ENCODE measurements at places on chromosomes 1 and 21.

GRCh38 chr1:177869586-177869985 lies 100.3 kb downstream of the SEC16B start:
- no peak for DNase-seq

- DNase-seq: no peak
Measured at GRCh38 chr1:105865546-105865945, 1190.9 kb upstream of the PRMT6 start.

DNA sequence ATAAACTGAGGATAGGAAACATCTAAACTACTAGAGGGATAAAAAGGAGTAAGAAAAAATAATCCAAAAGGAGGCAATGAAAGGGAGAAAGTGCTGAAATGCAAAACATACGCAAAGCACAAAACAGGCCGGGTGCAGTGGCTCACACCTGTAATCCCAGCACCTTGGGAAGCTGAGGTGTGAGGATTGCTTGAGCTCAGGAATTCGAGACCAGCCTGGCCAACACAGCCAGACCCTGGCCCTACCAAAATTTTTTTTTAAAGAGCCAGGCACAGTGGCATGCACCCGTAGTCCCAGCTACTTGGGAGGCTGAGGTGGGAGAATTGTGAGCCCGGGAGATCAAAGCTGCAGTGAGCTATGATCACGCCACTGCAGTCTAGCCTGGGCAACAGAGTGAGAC lies 10.5 kb downstream of the SPOCD1 start:
- DNase-seq: no peak

GRCh38 chr1:231855361-231855760 lies 228.8 kb downstream of the DISC1 start:
- DNase-seq: no peak

DNA sequence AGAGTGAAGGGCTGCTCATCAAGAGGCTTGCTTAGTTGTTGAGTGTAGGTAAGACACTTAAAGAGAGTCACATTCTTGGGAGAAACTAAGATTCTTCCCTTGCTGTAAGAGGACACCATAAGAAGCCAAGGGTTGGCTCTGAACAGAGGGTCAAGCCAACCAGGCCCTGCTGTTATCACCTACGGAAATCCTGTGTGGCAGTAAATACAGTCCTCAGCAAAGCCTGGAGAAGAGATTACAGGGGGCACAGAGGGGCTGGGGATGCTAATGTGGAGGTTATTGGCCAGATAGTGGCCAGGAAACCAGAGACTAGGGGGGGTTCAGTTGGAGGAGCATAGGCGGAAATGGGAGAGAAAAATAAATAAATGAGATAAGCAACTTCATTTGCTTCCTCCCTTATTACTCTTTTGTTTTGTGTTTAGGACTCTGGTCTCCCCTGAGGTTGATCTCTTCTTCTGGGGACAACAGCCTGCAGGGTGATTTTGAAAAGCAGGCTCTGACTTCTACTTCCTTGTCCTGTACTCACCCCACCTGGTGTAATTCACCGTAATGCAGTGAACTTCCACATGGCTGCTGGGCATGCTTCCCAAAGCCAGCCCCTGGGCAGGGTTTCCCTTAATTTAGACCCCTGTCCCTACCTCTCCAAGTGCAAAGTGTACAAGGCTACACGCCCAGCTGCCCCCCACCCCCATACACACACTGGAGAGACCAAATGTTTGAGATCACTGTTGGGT lies 40.9 kb downstream of the MTARC1 start:
- no peak for DNase-seq

DNA sequence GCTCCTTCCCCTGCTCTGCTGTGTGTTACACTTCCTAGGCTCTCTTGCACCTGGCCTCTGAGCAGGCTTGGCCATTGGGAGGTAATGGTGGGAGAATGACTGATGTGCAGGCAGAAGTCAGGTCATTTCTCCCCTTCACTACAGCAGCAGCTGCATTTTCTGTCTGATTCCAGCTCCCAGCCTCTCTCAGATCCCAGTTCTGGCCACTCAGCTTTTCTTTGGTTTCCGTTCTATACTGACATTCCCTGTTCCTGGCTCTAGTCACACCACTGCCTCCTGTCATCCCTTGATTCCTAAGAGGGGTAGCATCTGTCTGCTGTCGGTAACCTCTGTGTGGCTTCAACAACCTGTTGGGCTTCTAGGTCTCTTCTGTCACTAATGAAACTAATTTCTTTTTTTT lies 127.7 kb upstream of the HOOK1 start:
- no peak for DNase-seq

GRCh38 chr1:200448034-200448762 lies 38.4 kb upstream of the ZNF281 start:
- peak; percentile 63 for DNase-seq

DNA sequence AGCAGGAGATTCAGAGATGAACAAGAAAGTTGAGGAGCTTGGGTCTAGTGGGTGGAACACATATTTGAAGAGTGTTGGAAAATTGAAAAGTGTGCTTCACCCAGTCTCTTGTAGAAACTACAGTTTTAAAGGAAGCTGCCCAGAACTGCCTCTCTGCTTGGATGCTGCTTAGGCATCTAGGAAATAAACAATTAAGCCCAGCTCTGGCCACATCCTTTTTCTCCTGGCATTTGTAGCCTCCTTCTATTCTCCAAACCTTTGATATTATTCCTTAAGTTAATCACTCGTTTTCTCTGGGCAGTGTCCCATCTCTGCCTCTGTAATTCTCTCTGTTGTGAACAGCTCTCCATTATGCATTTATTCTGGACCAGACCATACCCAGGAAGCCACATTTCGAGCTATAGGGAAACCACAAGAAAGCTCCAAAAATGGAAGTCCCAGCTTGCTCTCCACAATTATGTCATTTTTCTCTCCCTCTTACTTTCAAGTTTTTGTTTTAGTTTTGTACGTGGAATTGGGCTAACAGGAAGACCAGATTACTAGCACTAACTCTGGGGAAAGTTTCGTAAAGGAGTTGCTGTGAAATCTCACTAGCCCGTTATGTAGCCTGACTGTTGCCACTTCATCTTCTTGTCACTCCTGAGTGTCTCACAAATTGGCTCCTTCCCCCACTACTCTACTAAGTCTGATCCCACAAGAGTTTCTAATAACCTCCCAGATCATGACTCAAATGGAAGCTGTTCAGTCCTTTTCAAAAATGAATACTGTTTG lies 102.2 kb downstream of the NTMT2 start:
- no peak for DNase-seq

- no peak for DNase-seq
Measured at GRCh38 chr1:245687152-245687635, 532.4 kb downstream of the KIF26B start.

GRCh38 chr1:63328781-63329180 lies 6.4 kb downstream of the FOXD3 start:
- DNase-seq: no peak

GRCh38 chr1:91731815-91732214 lies 154.1 kb downstream of the TGFBR3 start:
- peak; percentile 17 for DNase-seq

- DNase-seq: no peak
Measured at GRCh38 chr1:155186067-155186793, 12.6 kb downstream of the TRIM46 start.

DNA sequence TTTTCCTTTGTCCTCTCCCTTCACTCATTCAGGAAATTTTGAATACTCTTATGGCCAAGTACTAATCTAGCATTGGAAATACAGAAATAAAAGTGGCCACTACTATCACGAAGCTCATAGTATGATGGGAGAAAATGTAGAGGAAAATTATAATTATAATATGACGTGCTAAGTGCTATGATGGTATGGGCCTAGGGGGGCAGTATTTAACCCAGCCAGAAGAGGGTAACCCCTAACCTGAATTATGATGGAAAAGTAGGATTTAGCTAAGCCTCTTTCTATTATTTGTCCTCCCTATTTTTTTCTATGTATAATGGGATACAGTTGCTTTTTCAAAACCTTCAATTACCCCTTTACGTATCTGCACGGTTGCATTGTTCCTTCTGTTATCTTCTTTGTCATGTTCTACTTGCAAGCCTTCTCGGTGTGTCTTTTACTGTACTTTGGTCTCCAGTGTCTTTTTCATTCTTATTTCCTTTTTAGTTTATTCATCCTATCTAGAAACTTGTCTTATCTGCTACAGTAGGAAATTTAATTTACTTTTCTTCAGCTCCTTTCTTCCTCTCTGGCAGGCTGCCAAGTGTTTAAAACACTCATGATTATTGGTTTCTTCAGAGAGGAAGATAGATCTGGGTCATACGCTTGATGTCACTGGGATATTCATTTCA lies 88.8 kb upstream of the GPR52 start:
- DNase-seq: no peak

- no peak for DNase-seq
Measured at GRCh38 chr1:41711581-41711980, 207.1 kb downstream of the HIVEP3 start.

GRCh38 chr1:23421343-23421742 lies 3.2 kb downstream of the TCEA3 start:
- DNase-seq: no peak

DNA sequence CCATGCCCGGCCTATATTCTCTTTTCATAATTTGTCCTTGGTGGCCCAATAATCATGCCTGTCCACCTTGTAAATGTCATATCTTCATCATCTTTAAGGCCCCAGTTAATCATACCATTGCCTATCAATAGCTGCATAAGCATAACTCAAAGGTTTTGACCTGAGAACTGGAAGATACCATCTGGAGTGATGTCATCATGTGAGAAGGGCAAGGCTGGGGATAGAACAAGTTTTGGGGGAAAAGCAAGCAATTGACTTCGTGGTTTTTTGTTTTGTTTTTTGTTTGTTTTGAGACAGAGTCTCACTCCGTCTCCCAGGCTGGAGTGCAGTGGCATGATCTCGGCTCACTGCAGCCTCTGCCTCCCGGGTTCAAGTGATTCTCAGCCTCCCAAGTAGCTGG lies 6.2 kb downstream of the UBIAD1 start:
- DNase-seq: no peak

GRCh38 chr1:201154389-201155165 lies at the start of gene TMEM9:
Gene TMEM9 (minus strand): TSS chr1:201154474. CDS start chr1:201153923, 551 bp downstream.
- peak; percentile 99 for DNase-seq

DNA sequence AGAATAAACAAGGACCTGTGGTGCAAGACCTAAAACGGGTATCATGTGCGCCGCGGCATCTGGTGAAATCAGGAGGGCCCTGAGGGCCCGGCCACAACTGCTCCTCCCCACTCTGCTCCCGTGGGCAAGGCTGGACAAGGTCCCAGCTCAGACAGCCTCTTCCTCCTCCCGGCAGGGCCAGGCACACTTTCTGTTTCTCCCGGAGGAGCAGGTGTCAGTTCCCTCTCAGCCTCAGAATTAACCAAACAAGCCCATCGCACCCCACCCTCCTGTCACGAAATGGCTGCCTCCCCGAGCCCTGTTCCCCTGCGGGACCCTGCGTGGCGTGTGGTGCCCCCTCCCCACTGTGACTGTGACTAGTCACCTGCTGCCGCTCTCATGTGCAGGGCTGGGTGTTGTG lies 15.2 kb downstream of the PTTG1IP start:
- no peak for DNase-seq

- no peak for DNase-seq
Measured at GRCh38 chr21:18138507-18138906, 106.1 kb upstream of the CHODL start.

- no peak for DNase-seq
Measured at GRCh38 chr1:155083865-155084721, 5.5 kb downstream of the EFNA3 start.

- no peak for DNase-seq
Measured at GRCh38 chr1:200034262-200034557, 6.7 kb downstream of the NR5A2 start.

GRCh38 chr21:43665879-43666278 lies 6.5 kb downstream of the RRP1B start:
- DNase-seq: no peak

GRCh38 chr1:18836654-18837053 lies 22.8 kb downstream of the TAS1R2 start:
- DNase-seq: no peak

GRCh38 chr1:46558141-46558963 lies 6.9 kb upstream of the KNCN start:
- no peak for DNase-seq

DNA sequence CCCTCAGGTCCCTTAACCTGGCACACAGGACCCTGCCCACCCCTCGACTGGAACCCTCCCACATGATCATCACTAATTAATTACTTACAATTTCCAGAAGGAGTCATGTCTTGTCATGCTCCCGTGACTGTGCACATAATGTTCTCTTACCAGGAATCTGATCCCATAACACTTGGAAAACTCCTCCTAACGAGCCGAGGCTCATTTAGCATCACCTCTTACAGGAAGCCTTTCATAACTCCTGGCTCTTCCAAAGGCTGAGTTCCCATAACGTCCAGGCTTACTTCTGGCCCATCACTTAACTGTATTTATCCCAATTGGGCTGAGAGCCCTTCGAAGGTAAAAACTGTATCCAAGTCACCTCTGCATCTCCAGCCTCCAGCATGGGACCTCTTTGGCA lies 147.9 kb upstream of the JUN start:
- DNase-seq: no peak

DNA sequence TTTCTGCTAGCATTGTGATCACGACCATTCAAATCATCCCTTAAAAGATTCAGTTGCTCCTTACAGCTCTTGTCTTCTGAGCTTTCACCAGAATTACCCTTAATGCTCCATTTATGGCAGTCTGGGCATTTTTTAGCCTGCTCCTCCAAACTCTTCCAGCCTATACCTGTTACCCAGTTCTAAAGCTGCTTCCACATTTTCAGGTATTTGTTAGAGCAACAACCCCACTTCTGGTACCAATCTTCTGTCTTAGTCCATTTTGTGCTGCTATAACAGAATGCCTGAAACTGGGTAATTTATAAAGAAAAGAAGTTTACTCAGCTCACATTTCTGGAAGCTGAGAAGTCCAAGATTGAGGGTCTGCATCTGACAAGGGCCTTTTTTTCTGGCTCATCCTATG lies 17.2 kb downstream of the MYBPH start:
- no peak for DNase-seq

DNA sequence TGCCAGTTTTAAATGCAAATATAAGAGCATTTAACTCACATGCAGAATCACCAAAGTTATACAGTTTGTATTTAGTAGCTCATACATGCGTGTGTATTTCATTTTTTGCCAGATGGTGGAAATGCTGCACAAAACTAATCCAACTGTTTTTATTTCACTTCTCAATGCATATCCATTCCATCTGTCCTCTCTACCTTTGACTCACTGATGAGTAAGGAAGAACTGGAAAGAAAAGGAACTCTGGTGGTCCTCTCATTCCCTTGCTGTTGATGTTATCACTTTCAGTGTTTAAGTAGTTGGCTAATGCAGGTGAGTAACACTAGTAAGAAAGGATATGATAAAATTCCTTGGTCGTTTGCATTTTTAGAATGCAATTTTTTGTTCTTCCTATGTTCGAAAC lies 5.7 kb upstream of the SLC1A7 start:
- no peak for DNase-seq

GRCh38 chr1:93907718-93908117 lies 1.5 kb downstream of the GCLM start:
- DNase-seq: no peak

- DNase-seq: no peak
Measured at GRCh38 chr1:243345205-243345604, 89.4 kb downstream of the SDCCAG8 start.

- no peak for DNase-seq
Measured at GRCh38 chr1:60145771-60146170, 72.2 kb upstream of the C1orf87 start.

GRCh38 chr21:44329086-44329889 lies 9.9 kb downstream of the CFAP410 start:
- no peak for DNase-seq

- no peak for DNase-seq
Measured at GRCh38 chr1:227886993-227887696, 60.6 kb downstream of the WNT9A start.

- DNase-seq: no peak
Measured at GRCh38 chr1:245615001-245615400, 460.2 kb downstream of the KIF26B start.

Measured in GM10248 (cell line).